ENCODE measurements at places on chromosomes 2 and 18. TPM values are rescaled to one million over a fixed set of nuclear protein-coding genes. Genes with fewer than 3 reads are reported as not detected.

The C2orf15 gene
- not detected for total RNA-seq

The ILKAP gene
- total RNA-seq: 18.6 TPM

The TBR1 gene
- total RNA-seq: not detected

DNA sequence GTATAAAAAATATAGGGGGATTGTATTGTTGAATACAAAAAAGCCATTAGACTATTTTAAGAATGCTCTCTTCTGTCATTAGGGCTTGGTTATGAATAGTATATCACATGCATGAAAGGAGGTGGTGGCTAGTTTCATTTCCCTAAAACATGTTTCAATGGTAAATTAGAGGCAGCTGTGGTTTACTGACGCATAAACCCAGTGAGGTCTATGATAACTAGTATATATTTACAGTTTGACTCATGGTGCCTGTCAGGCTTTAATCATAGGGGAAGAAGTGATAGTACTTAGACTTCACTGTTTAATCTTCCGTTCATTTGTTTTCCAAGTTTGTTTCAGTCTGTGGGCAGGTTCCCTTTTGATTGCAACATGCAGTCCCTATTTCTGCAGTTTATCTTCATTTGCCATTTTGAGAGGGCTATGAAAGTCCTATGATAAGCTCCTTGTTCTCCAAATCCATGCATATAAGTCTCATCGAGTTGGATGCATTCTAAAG, 55.1 kb upstream of the MAP4K3 start:
- peak; percentile 98 for DNase-seq

- no peak for DNase-seq
These were observed 408.9 kb downstream of the LRATD1 start for GRCh38 chr2:15041429-15041837.

GRCh38 chr18:60596928-60597327, 224.4 kb upstream of the MC4R start:
- no peak for DNase-seq

DNA sequence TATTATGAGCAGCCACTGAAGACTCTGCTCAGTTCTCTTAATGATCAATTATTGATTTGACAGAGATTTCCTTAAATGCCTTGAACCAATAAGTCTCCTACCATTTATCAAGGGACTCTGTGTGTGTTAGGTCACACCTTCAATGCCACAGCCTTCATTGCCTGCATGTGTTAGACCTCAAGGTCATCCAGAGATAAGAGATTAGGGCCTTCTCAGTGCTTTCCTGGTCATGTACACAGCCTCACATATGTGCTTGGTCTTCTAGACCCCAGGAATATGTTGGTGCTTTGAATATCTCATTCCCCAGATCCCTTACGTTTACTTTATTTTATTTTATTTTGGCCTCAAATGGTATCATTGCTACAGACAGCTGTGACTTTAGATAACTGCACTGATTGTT, 93.0 kb upstream of the CTAGE1 start:
- DNase-seq: no peak

The SCG2 gene
- 3.4 TPM for total RNA-seq

DNA sequence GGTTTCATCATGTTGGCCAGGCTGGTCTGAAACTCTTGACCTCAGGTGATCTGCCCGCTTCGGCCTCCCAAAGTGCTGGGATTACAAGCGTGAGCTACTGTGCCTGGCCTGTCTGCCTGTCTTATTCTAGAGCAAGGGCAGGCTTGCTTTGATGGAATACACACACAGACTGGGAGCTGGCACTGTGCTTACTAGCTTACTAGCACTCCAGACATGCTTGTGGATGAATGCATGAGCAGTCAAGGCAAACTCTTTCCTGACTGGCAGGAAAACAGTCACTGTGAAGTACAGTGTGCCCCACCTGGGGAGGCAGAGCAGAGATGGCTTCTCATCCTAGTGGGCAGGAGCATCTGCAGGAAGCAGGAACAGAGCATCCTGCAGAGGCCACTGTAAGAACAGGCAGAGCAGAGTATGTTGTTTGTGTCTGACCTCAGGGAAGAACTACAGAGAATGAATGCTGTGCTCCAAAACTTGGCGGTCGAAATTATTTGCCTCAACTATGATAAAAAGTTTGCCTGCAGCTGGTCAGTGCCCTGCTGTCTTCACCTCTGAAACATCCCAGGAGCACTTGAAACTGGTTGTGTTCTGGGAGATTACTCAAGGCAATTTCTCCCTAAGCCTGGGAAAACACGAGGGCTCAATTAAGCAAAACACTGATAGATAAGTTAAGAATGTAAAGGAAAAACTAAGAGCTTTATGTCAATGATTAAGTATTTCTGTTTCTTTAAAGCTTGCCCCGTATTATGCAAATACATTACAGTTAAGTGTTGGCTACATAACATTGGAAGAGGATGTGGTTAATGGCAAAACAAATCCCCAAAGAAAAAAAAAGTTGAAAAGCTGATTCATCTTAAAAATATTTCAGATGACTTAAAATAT, 102.4 kb downstream of the VAPA start:
- peak; percentile 94 for DNase-seq

The DSG1 gene
- total RNA-seq: not detected

- DNase-seq: peak; percentile 2
These were observed 234.4 kb upstream of the FIGN start for GRCh38 chr2:163970058-163970813.

DNA sequence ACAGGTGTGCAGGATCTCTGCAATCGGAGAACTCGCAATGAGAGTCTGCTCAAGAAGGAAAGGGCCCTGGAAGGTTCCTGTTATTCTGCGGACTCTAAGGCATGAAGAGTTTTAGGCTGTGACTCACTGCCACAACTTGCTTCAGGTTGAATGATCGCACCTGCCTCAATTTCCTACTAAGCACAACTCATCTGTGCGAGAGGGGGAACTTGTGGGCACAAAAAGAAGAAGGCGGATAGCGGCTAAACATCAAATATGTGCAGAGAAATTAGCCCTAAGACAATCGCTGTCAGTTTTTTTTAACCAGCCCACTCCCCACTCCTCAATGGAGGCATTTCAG, 14.0 kb upstream of the CREG2 start:
- no peak for DNase-seq

The IL1A gene
- 0.90 TPM for total RNA-seq

DNA sequence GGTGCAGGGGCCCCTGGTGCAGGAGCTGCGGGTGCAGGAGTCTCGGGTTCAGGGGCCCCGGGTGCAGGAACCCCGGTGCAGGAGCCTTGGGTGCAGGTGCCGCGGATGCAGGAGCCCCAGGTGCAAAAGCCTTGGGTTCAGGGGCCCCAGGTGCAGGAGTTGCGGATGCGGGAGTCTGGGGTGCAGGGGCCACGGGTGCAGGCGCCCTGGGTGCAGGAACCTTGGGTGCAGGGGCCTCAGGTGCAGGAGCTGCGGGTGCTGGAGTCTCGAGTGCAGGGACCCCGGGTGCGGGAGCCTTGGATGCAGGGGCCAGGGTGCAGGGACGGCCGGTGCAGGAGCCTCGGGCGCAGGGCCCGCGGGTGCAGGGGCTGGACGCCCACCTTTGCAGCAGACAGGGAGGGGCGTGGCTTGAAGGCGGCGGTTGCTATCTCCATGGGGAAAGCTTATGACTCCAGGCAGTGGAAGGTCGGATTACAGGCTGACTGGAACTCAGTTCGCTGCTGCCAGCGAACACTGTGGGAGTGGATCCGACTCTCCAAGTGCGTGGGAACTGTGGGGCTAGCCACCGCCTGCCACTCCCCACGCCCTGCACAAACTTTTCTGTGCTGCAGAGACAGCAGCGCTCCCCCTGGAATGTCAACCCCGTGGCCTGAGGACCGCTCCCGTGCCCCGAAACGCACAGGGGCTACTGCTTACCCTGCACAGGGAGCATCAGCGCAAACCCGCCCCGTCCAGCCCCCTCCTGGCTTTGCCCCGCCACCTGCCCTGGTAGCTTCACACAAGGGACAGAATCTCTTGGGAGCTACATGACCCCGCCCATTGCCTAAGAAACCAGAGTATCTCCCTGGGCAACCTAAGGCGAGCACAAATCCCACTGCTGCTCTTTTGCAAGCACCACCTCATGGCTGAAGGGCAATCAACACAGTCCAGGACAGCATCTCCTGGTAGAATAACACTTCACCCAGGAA, 40.3 kb downstream of the COPS9 start:
- DNase-seq: no peak

The NIFK gene
- total RNA-seq: 49.5 TPM

The SGPP2 gene
- total RNA-seq: not detected

DNA sequence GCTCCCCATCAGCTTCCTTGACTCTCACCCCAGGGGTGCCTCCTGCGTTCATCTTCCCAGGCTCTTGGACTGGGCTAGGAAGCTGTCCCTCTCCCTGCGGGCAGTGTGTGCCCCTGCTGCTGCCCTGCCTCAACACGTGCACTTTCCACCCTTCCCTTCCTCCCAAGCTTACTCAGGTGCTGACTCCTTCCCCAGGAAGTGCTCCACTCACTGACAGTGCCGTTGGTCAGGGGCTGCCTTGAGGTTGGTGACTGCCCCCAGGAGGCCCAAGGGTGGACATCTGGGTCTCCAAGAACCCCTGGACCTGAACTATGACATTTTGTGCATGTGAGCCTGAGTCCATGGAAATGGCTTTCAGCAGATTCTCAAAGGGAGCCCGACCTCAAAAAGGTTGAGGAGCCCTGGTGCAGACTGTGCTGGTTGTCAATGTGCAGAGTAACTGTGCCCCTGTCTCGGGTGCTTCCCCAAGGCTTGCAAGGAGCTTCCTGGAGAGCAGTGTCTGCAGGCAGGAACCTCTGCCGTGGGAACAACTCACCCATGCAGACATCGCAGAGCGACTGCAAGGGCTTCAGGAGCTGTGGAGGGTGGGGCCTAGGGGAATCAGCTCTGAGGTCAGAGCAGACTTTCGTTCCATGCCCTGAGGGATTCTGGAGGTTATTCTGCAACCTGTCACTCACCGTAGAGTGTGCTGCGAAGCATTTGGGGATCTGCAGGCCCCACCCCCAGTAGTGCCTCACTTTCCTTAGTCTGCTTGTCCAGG, 116.5 kb upstream of the MCFD2 start:
- DNase-seq: no peak

DNA sequence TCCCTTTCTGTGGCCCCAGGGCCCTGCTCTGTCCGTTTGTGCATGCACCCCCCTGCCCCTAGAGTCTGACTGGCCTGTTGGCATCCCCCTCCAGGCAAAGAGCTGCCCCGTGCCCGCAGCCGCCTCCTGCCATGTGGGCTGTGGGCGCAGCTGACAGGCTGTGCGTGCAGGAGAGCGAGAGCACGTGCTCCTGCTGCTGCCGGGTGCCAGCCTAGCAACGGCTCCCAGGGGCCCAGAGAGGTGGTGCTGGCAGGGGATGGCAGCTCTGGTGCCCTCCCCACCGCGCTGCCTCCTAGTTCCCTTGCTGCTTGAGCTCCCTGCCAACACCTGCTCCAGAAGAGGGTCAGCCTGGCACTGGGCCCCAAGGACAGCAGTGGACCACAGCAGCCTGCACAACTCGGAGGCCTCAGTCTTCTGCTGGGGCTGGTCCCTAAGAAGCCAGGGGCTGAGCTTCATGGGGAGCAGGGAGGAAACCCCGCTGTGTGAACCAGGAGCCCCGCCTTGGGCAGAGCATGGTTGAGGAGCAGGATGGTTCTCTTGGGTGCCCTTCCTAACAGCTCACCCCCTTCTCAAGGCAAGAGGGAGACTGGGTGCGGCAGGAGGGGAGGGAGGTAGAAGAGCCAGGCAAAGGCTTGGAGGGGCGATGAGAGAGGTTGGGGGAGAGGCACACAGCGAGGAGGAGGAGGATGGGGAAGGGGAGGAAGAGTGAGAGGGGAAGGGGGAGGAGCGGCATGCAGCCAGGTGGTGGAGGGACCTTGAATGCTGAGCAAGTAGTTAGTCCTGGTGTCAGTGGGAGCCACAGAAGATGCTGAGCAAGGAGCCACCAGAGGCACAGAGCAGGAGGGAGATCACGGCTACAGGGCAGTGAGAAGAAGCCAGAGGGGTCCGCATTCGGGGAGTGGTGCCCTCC, 23.8 kb upstream of the PTMA start:
- DNase-seq: no peak

- peak; percentile 76 for DNase-seq
These were observed 121.1 kb upstream of the PID1 start for GRCh38 chr2:229392196-229392595.

The TCF23 gene
- not detected for total RNA-seq

- DNase-seq: no peak
These were observed 69.2 kb downstream of the TNS1 start for GRCh38 chr2:217933617-217933993.

The CABLES1 gene
- 7.4 TPM for total RNA-seq

GRCh38 chr2:216636551-216637450, 3.6 kb downstream of the IGFBP2 start:
- no peak for DNase-seq

DNA sequence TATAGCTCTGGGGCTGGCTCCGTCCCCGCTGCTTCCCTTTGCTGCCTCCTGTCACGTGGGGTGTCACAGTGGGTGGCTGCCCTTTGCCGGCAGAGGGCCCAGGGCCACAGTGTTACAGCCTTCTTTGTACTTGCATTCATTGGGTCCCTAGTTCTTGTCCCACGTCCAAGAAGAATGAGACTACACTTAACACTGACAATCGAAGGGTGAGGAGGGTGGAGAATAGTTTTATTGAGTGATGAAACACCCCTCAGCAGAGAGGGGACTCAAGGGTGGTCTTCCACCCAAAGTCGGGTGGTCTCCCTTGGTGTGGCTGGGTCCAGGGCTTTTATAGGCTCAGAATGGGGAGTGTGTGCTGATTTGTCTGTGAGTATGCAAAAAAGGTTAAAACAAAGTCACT, 1.9 kb downstream of the ATG4B start:
- DNase-seq: no peak

The GYPC gene
- total RNA-seq: 38.7 TPM

The RIT2 gene
- total RNA-seq: not detected

DNA sequence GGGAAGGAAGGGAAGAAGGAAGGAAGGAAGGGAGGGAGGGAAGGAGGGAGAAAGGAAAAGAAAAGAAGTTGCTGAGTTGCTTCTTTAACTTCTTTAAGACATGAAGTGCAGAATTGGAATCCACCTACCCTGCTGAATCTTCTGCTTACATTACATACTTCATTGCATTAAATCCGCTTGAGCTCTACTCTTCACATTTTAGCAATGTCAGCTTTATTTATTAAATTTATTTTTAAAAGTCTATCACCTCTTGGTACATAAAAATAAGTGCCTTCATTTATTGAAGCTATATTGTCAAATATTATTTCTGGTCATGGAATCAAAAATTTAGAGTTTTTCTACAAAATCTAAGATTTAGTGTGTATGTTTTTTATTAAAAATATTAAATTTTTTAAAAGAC, 284.6 kb downstream of the CCDC102B start:
- DNase-seq: no peak

- no peak for DNase-seq
These were observed 8.3 kb upstream of the IL1RN start for GRCh38 chr2:113119111-113119510.

DNA sequence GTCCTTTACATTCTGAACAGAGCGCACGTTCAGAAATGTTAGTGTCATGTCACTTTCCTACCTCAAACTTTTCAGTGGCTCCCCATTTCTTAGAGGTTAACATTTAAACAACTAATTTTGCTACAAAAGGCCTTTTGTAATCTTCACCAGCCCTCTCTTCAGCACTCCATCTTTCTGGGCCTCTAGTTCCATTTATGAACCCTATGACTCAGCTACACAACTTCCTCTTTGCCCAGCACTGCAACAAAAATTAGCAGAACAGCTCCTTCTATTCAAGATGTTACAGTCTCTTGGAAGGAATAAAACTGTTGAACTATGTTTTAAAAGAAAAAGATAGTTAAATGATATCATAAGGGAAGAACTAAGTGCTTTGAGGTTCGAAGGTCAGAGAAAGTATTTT, 139.9 kb downstream of the VWC2L start:
- no peak for DNase-seq

All from fibroblast of the aortic adventitia (primary cell).